ENCODE measurements at places on chromosomes 1 and 21.

DNA sequence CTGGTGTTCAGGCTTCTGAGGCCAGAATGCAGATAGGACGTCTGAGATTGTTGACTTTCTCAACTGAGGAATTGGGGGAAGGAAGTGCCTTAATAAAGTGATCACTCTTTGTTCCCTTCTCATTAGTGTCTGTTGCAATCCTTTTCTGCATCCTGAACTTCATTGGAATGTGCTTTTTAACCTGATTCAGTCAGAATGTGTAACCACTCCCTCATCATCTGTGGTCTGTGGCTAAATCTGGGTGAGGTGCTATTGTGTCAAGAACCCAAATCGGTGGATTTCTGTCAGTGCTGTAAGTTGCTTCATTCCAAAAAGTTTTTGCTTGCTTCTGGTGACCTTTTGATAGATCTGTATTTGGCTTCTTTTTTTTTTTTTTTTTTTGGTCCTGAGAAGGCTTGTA is 38.2 kb downstream of the ARID1A start:
- DNase-seq, result no peak

DNA sequence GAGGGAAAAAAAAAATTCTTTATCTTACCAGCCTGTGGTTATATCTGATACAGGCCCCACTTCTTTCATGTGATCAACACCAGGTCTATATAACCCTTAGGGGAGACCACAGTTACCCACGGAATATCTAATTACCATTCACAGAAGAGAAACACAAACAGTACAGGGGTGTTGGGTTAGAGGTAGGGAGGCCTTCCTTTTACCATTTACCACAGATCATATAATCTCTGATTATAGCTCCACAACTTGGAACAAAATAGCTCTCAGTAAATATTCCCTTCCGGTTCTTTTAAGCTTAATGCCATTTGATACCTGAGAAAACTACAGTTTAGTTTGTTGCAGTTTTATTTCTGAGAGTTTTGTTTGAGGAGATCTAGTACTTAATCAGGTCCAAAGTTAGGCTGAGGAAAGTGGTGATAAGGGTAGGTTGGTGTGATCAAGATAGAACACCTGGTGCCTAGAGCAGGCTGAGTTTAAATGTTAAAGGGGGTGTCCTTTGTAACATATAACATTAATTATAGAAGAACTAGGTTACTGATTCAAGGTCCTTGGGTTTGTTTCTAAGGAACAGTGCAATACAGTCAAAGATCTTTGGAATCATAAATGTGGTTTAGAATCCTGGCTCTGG is 14.1 kb downstream of the EPB41 start:
- no peak for DNase-seq

DNA sequence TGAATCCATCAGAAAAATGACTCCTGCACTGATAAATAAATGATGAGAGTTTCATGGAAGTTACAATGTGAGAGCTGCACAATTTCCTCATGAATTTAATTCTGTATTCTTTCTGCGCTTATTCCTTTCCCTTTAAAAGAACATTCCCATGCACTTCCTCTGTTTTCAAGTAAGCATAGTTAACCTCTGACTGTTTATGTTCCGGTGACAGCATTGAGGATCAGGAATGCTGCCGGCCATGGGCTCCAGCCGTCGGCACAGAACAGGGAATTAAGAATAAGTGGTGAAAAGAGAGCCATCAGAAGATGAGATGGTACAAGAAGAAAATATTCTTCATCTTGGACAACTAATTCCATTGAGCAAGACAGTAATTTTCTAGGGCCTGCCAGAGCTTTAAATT is 65.3 kb downstream of the SUSD4 start:
- DNase-seq, result no peak

- DNase-seq, result no peak
Measured at GRCh38 chr1:234780531-234781162, 170.7 kb upstream of the IRF2BP2 start.
